ENCODE measurements at places on chromosomes 7 and 10.
A peak's percentile ranks its signal among the peaks of the same experiment; 100 is the strongest.

DNA sequence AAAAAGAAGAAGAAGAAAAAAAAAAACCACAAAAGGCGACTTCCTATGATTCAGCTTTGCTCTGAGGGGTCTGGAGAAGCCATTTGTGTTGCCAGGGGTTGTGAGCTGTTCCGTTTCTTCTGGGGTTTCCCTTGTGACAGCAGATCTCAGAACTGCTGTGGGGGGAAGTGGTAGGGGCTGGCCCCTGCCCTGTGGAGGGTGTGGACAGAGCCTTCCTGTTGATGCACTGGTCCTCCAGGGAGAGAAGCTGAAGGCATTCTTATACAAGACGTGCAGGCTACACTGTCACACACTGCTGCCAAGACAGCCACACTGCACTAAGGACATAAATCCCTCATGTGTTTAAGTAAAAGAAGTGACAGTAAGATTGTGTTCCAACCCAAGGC, 17.3 kb upstream of the CSGALNACT2 start:
- DNase-seq = no peak

DNA sequence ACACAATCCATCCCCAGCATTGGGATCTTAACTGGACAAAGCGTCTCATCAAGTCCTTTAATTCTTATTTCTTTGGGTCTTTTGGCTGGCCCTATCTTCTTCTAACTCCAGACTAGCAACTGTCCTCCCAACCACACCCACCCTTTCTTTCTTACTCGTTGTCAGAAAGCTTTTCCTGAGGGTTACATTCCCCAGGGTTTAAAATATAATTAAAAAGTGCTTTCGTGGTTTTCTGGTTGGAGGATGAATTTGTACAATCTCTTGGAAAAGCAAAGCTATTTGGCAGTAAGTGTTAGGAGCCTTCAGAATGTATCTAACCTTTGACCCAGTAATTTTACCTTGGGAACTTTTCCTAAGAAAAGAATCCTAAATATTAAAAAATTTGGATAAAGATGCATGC, 10.4 kb upstream of the ITGB8 start:
- DNase-seq = peak; percentile 43

DNA sequence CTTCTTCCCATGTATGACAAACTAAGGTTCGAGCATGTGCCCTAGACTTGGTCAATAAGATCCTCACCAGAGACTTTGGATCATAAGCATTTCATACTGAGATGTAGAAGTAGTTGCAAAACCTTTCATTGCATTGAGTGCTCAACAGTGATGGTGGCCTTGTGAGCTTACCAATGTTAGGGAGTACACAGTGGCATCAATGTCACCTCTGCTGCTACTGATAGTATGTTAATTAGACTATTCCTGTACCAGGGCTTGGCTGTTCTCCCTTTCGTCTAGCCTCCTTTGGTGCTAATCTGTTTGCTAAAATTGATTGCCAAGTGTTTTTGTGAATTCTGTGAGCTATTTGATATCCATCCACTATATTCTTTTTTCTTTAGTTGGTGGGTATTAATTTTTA, 264.5 kb upstream of the SEMA3C start:
- DNase-seq = no peak

DNA sequence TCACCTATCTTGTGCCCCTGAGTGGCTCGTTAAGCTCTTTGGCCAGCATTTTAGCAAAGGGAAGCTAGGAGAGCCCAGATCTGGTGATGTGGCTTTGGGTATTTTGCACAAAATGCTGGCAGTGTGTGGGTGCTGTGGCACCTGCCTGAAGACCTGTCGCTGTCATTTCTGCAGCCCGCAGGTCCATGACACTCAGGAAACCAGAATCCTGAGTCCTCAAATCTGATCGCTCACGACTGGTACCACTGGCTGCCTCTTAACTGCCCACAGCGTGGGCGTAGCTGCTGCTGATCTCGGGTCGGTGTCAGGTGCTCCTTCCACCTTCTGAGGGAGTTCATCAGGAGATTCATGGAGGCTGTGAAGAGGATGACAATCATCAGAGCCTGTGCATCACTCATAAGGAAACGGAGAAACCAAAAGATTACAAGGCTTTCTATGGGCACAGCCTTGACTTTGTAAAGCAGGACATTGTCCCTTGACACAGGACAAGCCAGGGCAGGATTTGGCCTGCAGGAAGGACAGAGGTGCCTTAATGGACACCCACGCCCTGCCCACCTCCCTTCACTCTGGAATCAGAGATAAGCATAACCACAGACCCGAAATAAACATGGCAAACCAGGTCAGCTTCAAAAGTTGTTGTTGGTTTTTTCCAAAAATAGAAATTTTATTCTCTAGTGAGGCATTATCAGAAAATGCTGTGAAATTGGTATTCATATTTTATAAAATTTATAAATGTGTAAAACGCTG, 71.0 kb upstream of the STK17A start:
- DNase-seq = no peak

- DNase-seq = no peak
Measured at GRCh38 chr10:109633846-109634245, 289.5 kb downstream of the XPNPEP1 start.

- DNase-seq = no peak
Measured at GRCh38 chr10:100374200-100374655, 27.2 kb downstream of the SCD start.

- DNase-seq = no peak
Measured at GRCh38 chr10:50467209-50467608, 156.5 kb downstream of the SGMS1 start.

- DNase-seq = peak; percentile 75
Measured at GRCh38 chr7:23065974-23066373, 39.6 kb upstream of the KLHL7 start.

DNA sequence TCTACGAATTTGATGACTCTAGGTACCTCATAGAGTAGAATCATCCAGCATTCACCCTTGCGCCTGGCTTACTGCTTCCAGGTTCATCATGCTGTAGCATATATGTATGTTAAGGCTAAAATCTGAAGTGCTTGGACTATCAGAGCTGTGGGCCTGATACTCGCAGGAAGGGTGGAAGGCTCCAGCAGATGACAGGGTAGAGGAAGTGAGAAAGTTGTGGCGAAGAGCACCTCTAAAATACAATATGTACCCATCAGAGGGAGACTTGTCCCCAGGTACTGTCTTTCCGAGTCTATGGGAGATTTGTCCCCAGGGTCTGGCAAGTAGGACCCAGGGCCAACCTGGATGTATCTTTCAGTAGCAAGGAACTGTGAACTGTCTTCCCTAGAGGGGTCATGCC, 48.1 kb upstream of the PLEKHA1 start:
- DNase-seq = no peak

GRCh38 chr10:35552650-35553342, 52.3 kb upstream of the GJD4 start:
- DNase-seq = no peak

GRCh38 chr7:69782917-69783684, 184.8 kb downstream of the AUTS2 start:
- DNase-seq = peak; percentile 56

- DNase-seq = peak; percentile 86
Measured at GRCh38 chr10:114623661-114624294, 34.3 kb downstream of the ABLIM1 start.

All from fibroblast of skin of abdomen (primary cell).